Left ventricle myocardium inferior (tissue), 1 donor: ENCODE measurements at places on chromosomes 6 and 20. TPM values are rescaled to one million over a fixed set of nuclear protein-coding genes. Genes with fewer than 3 reads are reported as not detected.
A peak's percentile ranks its signal among the peaks of the same experiment; 100 is the strongest.

DNA sequence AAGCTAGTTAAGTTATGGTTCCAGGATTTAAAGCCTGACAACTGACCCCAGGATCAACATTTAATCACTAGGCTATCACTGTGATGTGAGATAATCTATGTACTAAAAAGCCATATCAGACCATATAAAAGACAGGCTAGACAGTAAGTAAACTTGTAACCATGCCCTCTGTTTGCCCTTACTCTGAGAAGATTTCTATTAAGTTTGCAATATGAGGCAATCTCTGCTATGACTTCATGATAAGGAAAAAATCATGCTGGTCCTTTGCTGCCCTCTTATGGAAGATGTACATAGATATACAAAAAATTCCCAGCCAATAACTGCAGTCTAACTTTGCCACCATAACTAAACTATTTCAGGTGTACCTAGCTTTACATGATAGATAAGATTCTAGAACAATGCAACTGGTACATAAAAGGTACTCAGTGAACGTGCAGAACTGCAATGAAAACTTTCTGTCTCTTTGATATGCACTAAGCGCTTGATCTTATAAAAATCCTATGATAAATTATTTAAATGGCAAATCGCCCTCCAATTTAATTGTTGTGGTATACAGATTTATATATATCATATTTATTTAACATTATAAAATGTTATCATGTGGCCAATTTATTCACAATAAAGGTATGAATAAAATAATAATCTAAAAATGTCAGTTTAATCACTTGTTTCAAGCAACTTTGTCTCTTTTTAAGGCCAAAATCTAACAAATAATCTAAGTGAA lies 70.5 kb downstream of the FAM217A start:
- no peaks in the 10 kb centered on the region for H3K27me3 ChIP-seq
- H3K27ac ChIP-seq: peak overlapping the region; percentile 37
- peaks cover 35% of the 10 kb centered on the region for H3K4me1 ChIP-seq
- H3K36me3 ChIP-seq: no peaks in the 10 kb centered on the region

- DNase-seq: no peak
- no peaks in the 10 kb centered on the region for H3K27me3 ChIP-seq
- no peaks in the 10 kb centered on the region for H3K36me3 ChIP-seq
- H3K27ac ChIP-seq: no peak overlapping the region
- no peak overlapping the region for H3K4me3 ChIP-seq
These were observed 262.9 kb downstream of the SOX4 start for GRCh38 chr6:21856456-21856825.

GRCh38 chr20:4916971-4917881 lies 84.1 kb downstream of the SLC23A2 start:
- H3K27me3 ChIP-seq: no peaks in the 10 kb centered on the region
- no peak for DNase-seq
- H3K27ac ChIP-seq: no peak overlapping the region
- H3K36me3 ChIP-seq: no peaks in the 10 kb centered on the region

DNA sequence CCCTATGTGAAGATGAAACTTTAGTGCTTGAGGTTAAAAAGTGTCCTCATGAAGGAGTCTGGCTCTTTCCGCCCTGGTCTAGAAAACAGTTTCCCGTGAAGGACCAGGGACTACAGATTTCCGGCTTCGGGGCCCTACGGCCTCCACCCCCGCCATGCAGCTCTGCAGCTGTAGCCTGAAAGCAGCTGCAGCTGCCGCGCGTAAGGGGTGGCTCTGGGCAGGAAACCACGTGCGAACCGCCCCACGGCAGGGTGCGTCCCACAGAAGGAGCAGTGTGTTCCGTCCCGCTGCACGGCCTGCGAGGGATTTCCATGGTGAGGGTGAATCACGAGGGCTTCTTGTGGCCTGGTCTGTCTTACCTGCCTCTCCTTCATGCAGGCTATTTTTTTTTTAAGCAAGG lies 117.0 kb downstream of the ERMARD start:
- no peaks in the 10 kb centered on the region for H3K27me3 ChIP-seq
- H3K27ac ChIP-seq: peak overlapping the region; percentile 55
- H3K4me3 ChIP-seq: no peak overlapping the region
- peak; percentile 55 for DNase-seq
- H3K4me1 ChIP-seq: peaks cover 3% of the 10 kb centered on the region

DNA sequence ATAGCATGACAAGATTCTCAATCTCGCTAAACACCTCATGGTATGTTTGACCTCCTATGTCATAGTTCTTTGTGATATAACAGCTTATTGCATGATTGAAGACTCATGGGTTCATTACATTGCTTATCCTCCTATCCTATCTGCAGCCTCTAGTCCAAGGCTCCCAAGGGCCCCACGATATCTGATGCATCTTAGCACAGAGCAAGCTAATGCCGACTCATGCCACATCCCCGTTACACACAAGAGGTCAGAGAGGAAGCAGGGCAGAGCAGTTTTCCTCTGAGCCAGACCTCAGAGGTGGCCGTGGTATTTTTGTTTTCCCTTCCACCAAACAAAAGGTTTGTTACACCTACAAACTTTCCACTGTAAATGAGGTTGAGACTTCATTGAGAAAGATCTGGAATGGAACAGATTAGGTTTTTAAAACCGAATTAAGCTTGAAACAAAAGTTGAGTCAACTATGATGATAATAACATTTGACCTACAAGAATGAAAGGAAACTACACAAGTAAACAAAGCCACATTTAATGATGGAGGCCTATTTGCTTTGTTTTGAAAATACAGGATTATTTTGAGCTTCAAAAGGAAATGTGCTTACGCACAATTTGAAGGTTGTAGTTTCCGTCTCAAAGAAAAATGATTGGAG lies 133.9 kb upstream of the MYLIP start:
- peaks cover 31% of the 10 kb centered on the region for H3K4me1 ChIP-seq
- H3K4me3 ChIP-seq: no peak overlapping the region
- no peak for DNase-seq
- no peaks in the 10 kb centered on the region for H3K36me3 ChIP-seq

DNA sequence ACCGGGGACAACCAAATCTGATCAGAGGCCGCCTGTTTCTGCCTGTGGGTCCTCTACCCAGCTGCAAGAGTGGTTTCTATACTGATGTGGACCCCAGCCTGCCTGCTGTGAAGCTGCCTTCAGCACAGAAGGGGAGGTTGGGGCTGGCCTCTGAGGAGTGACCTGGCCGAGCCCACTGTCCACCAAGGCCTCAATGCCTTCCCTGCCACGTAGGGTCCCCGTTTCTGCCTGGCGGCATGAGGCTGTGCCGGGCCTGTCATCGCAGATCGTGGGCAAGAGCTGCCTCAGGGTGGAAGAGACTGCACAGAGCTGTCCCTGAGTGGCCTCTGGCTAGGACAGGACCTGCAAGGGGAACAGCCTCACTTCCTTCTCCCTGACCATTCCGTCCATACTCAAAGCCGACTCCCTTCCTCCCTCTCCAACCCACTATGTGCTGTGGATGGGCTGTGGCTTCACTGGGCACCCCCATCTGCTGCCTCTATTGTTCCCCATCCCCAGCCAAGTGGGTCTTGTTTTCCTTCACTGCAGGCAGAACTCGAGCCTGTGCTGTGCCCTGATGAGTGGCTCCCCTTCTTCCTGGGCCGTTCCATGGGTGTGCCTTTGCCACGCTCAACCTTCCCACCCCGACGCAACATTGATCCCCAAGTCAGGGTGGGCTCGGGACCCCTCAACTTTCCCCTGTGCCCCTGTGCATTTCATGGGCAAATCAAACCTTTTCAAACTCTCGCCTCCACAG lies 60.3 kb downstream of the ERMARD start:
- peaks cover 3% of the 10 kb centered on the region for H3K4me1 ChIP-seq
- H3K4me3 ChIP-seq: no peak overlapping the region
- no peak overlapping the region for H3K27ac ChIP-seq
- H3K36me3 ChIP-seq: no peaks in the 10 kb centered on the region
- peaks cover 10% of the 10 kb centered on the region for H3K27me3 ChIP-seq

DNA sequence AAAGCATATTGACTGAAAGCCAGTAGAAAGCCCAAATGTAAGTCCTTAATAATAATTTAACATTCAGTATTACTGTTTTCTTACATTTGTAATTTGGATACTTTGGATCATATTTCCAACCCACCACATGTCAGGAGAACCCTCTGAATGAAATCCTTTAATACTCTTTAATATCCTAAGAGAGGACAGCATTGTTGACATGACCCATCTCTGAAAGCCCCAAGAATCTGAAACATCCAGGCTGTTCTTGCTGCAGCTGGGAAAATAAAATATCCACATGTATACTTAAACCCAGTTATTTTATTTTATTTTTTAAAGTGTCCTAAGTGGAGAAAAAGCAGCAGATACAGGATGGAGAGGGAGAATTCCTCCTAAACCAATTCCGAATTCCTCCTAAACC lies 130.8 kb upstream of the RIPOR2 start:
- no peak for DNase-seq
- H3K27me3 ChIP-seq: no peaks in the 10 kb centered on the region
- H3K4me1 ChIP-seq: peaks cover 5% of the 10 kb centered on the region
- H3K4me3 ChIP-seq: no peak overlapping the region
- H3K27ac ChIP-seq: no peak overlapping the region

DNA sequence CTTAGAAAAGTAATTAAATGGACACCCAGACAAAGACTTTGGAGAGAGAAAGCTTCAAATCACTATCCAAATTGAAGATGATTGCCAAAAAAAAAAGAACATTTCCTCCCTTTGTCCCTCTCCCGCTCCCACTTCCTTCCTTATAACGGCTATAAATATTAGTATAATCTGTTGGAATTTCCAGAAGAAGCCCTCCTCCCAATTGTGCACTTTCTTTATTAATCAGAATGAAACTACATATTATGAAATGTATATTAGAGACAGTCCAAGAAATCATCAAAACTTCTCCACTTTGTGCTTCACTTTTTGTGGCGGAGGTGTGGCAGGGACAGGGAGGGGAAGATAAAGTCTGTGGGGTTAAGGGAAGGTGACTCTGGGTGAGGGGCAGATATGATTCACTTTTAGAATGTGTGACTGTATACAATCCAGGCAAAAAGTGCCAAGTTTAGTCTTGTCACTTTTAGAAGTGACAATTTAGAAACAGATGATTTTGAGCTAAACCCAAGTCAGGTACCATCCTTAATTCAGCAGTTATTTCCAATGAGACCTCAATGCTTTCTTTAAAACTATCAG lies 195.0 kb upstream of the MARCKS start:
- peak overlapping the region; percentile 36 for H3K27ac ChIP-seq
- H3K27me3 ChIP-seq: no peaks in the 10 kb centered on the region
- H3K4me1 ChIP-seq: no peaks in the 10 kb centered on the region
- H3K36me3 ChIP-seq: no peaks in the 10 kb centered on the region
- DNase-seq: no peak

DNA sequence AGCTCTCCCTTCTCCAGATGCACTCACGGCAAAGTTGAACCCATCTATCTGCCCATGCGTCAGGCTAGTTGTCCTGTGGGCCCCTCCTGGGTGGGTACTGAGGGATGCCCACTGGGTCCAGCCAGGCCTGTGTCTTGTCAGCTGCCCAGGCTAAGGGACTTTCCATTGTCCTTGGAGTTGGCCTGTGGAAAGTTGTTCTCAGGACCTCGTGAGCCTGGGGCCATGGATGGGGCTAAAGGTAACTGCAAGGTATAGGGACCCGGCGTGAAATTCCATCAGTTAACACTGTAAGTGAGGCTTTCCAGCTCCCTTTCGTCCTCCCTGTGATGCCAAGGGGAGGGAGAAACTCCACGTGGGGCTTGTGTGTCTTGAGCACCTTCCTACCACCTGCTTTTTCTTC lies 126.5 kb downstream of the CEBPB start:
- H3K36me3 ChIP-seq: no peaks in the 10 kb centered on the region
- no peaks in the 10 kb centered on the region for H3K27me3 ChIP-seq
- no peak overlapping the region for H3K4me3 ChIP-seq
- no peak for DNase-seq
- H3K27ac ChIP-seq: no peak overlapping the region

GRCh38 chr6:169082093-169082492 lies 171.6 kb downstream of the THBS2 start:
- H3K36me3 ChIP-seq: no peaks in the 10 kb centered on the region
- H3K27ac ChIP-seq: no peak overlapping the region
- H3K4me3 ChIP-seq: no peak overlapping the region
- H3K4me1 ChIP-seq: no peaks in the 10 kb centered on the region

DNA sequence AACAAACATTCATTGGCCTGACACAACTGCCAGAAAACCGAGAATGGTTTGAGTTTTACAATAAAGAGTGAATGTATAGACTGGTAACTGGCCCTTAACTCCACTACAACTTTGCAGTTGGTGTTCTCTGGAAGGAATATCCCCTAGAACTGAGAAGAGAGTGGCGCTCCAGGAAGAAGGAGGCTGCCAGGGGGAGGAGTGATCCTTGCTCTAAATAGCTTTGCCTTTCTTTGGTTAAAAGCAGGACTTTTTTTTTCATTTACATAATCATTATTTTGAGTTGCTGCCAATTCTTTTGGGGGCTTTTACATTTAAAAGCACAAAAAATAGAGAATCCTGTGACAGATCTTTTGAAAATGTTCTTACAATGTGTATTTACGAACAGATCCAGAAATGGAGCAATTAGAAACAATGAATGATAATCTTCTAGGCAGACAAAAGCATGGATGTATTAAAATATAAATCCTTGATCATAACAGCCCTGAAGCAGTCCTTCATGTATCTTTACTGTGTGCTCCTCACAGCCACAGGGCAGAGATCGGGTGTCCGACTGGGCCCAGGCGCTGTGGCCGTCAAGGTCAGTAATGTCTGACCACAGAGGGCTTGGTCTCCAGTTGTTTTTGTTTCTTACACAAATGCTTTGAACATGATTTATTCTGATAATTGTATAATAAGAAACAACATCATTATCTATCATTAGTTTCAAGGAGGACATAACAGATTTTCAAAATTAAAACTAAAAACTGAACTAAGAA lies 612.2 kb downstream of the HDGFL1 start:
- no peak for DNase-seq
- no peak overlapping the region for H3K4me3 ChIP-seq
- H3K27ac ChIP-seq: peak overlapping the region; percentile 70

- no peak within 1 kb of the TSS for H3K27ac ChIP-seq
- H3K36me3 ChIP-seq: no peaks in the 10 kb centered on the region
- peaks cover 5% of the 10 kb centered on the region for H3K27me3 ChIP-seq
- DNase-seq: no peak
These were observed at the start of gene GCM1 for GRCh38 chr6:53148684-53149083. GCM1 (minus strand) TSS chr6:53148841; CDS start chr6:53145632, 3,209 bp downstream.

DNA sequence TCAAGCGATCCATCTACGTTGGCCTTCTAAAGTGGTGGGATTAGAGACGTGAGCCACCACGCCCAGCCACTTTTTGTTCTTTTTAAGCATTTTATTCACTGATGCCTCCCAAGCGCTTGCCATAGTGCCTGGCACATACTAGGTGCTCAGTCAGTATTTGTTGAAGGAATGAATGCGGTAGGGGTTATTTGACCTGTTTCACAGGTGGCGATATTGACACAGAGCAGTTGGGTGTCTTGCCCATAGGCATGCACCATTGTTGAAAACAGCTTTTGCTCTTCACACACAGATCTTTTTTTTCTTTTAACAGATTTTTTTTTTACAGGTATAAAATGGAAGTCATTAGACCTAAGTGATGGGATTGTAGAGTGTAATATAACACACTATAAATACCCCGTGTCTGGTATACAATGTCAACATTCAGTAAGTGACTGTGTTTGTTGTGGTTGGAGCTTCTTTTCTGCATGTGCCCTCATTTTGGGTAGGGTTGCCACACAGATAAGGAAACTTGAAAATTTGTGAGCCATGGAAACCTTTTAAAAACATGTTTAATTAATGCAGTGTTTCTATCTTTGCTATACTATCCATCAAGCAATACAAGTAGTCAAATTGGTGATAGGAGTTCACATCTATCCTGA lies 24.8 kb downstream of the RREB1 start:
- no peak overlapping the region for H3K27ac ChIP-seq
- peaks cover 53% of the 10 kb centered on the region for H3K4me1 ChIP-seq
- H3K36me3 ChIP-seq: no peaks in the 10 kb centered on the region

Gene PRSS35
- total RNA-seq: 0.36 TPM

Gene EDN3
- total RNA-seq: not detected

Gene HCRTR2
- not detected for total RNA-seq

Gene VARS2
- 21.0 TPM for total RNA-seq

Gene ADGRG6
- total RNA-seq: 3.6 TPM
